ENCODE measurements at places on chromosomes 4 and X.

- no peak for DNase-seq
Observed at GRCh38 chr4:141425124-141425523, 204.4 kb downstream of the ZNF330 start.

- DNase-seq = no peak
Observed at GRCh38 chr4:76954489-76954888, 4.9 kb downstream of the SEPTIN11 start.

DNA sequence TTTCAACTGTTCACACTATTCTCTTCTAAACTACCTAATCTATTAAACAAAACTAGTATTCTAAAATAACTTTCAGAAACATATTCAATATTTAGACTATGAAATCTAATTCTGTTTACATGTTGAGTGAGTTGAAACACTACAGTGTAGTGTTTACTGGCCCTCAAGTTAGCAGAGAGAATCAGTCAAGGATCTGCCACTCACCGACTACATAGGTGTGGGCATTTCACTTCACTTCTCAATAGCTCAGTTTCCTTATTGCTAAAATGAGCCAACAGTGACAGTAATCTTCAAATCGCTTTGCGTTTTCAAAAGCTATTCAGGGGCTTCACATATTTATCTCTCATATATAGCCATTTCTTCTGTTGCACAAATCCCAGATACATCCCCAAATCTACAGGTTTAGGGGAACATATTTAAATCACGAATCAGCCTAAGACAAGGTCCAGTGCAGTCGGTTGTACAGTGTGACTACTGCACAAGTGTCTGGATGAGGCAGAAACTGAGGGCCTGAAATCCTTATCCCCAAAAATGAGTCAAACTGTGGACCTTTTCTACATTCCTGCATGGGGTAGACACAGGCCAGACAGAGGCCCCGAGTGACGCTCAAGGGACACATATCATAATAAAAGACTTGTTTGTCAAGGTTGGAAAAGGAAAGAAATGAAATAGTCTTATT, 129.8 kb downstream of the PPP3CA start:
- DNase-seq = no peak

DNA sequence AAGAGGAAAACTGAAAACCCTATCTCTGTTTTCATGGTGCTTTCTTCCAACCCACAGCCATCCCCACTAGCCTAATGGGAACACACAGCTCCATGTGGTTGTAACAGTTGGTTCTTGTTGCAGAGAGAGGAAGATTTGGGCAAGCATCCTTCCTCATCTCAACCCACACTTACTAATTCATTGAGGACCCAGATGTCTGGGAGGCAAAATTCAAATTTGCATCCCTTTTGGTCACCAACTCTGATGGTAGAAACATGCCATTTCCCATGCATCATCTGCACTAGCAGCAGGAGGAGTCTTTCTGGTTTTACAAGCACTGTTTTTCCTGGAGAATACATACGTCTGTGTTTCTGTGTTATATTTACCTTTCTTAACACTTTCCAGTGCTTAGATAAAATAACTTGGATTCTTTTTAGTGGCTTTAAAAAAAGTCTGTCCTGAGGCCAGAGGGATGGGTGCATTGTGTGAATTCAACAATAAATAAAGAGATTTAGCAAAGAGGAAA, 301.0 kb downstream of the KCTD8 start:
- no peak for DNase-seq

DNA sequence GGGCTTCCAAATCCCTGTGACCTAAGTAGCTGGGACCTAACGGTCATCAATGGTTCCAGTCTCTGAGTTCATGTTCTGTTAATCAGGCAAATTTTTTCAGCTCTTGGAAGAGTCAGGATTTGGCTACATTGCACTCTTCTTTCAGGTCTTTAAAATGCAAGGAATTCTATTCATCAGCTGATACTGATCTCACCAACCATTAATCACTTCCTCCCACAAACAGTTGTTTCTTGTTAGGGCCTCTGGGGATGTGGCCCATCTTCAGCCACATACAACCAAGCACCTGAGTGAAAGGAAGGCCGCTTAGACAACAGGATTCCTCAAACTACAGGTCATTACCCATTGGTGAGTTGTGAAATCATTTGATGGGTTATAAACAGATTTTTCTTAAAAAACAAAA, 71.7 kb downstream of the FANCB start:
- no peak for DNase-seq

DNA sequence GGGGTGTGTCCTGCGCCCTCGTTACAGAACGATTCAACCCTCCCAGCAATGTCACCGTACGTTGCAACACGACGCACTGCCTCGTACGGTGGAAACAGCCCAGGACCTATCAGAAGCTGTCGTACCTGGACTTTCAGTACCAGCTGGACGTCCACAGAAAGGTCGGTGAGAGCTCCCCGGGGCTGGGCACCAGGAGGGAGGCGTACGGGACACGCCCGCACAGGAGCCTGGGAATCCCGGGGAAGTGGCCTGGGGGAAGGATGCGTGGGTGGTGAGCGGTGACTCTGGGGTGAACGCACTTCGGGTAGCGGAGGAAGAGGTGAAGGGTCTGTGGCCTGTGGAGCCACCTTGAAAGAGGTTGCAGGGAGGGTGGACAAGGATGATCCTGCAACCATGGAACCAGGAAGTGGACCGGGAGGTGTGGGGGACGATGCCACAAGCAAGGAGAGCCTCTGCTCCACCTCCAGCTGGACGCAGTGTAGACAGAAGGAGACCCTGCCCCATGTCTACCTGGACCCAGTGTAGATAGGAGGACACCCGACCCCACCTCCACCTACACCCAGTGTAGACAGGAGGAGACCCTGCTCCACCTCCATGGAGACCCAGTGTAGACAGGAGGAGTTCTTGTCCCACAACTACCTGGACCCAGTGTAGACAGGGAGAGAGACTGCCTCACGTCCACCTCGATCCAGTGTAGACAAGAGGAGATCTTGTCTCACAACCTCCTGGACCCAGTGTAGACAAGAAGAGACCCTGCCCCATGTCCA, 25.9 kb downstream of the CSF2RA start:
- DNase-seq = no peak

Measured in SK-N-MC (cell line).